HCEC 1CT (cell line): ENCODE measurements at places on chromosomes 12 and 14.

DNA sequence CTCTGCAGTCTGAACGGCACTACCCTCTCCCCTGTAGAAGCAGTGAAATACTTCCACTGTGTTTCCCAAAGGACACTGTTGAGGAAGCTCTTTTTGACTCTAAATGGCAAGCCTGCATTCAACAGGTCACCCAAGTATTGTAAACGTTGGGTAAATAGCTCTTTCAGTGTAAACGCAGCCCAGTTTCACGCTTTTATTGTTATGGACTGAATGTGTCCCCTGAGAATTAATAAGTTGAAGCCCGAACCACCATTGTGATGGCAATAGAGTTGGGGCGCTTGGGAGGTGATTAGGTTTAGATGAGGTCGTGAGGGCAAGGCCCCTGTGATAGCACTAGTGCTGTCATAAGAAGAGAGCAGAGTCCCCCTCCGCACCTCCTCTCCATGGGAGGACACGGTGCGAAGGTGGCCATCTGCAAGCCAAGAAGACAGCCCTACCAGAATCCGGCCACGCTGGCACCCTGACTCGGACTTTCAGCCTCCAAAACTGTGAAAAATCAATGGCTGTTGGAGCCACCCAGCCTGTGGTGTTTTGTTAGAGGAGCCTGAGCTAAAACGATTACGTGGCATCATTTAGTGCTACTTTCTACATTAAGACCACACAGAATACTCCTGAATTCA is 1.1 kb downstream of the SERPINA10 start:
- DNase-seq: no peak

GRCh38 chr12:95116773-95117172 is 43.4 kb upstream of the NR2C1 start:
- no peak for DNase-seq

- no peak for DNase-seq
Observed at GRCh38 chr12:105164068-105164467, 56.5 kb downstream of the WASHC4 start.

- DNase-seq: no peak
Observed at GRCh38 chr14:34098045-34098984, 147.4 kb upstream of the EGLN3 start.

DNA sequence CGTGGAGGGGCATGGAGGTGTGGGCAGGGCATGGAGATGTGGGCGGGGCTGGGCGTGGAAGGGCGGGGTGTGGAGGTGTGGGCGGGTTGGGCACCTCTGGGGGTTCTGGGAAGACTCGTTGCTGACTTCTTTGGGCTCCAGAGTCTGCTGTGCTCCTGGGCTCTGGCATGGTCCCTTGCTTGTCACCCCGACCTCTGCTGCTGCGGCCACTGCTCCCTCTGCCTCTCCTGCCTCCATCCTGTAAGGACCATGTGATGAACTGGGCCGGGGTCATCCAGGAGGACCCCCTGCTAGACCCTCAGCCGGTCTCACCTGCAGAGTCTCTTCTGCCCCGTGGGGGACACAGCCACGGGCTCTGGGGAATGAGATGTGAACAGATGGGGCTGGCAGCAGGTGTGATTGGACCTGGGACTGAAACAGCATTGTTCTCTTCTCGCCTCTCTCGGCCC is 15.3 kb downstream of the NOC4L start:
- no peak for DNase-seq

- DNase-seq: peak; percentile 93
Observed at GRCh38 chr12:80268924-80269749, 169.8 kb downstream of the OTOGL start.

DNA sequence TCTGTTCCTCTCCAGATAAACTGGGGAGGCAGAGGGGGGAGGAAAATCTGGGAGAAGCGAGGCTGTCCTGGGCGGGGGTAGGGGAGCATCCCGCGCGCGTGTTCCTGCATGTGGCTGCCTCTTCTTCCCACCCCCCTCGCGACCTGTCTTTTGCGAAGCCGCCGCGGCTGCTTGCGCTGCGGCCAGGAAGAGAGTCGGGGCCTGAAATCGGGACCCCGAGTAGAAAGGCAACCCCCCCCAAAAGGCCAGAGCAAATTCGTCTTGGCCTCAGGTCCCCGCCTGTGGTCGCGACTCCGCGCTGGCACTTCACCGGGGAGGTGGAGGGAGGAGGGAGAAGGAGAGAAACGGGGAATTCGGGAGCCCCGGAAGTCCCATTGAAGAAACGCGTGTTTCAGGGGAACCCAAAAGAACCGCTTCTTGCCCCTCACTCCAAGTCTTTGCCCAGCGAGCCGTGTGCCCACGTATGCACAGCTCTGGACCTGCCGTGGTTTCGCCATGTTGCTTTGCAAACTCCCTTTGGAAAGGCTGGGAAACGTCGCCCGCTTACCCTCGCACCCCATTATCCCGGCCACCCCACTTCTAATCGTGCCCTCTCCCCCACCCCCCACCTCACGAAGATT is 944 bp downstream of the CCND2 start:
- DNase-seq: peak; percentile 32

DNA sequence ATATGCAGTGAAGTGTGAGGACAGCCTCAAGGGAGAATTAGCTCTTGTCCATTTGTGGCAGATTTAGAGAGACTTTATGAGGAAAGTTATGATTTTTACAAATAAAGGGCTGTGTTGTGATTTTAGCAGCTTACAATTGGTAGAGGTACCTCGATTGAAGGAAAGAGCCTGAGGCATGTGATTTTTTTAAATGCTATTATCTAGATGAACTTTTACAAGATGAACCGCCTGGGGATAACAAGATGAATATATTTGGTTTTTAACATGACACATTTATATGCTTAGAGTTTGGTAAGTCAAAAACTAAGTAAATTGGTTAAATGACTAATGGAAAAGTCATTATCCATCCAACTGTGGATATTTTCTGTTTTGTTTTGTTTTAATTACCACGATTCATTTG is 52.6 kb downstream of the AEBP2 start:
- DNase-seq: peak; percentile 3

- DNase-seq: no peak
Observed at GRCh38 chr12:65984227-65984479, 146.4 kb downstream of the LLPH start.

GRCh38 chr14:59187802-59188460 is 536 bp upstream of the DAAM1 start:
- DNase-seq: no peak

- no peak for DNase-seq
Observed at GRCh38 chr14:71554323-71554722, 377.9 kb upstream of the RGS6 start.

DNA sequence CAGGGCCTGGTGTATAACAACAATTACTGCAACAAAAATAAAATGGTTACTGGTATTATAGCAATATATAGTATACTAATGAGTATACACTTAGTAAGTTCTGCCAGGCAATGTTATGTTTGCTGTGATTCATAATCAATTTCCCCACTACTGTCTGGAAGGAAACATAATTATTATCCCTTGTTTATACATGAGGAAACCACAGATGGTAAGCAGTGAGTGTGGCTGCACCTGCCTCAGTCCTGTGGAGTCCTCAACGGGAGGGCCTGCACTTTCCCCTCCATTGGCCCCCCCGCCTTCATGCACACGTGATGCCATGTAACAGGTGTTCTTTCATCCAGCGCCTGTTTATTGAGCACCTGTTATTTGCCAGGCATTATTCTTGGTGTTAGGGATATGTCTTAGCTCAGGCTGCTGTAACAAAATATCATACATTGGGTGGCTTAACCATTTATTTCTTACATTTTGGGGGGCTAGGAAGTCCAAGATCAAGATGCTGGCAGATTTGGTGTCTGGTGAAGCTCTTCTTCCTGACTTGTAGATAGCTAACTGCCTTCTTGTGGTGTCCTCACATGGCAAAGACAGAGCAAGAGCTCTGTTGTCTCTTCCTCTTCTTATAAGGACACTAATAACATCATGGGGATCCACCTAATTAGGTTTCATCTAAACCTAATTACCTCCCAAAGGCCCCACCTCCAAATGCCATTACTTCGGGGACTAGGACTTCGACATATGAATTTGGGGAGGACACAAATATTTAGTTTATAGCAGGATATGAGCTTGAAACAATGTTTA is 59.5 kb upstream of the CHGA start:
- DNase-seq: peak; percentile 13
